ENCODE measurements at places on chromosomes 5 and 9.

DNA sequence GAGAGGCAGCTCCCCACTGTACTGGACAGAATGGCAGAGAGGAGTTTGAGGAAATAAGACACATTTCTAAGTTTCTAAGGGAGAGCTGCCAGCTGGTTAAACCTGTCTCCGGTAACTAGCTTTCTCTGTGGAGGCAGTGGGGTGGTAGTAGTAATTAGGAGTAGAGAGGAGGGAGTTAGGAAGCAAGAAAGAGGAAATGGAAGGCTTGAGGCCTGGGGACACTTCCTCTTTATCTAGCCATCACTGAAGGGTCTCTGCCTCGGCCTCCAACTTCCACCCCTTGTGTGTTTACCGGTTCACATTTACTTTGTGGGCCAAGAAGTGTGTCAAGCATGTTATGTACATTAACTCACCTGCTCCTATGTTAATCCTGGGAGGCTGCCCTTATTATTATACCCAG is 462.2 kb upstream of the DMAC1 start:
- no peak for DNase-seq

GRCh38 chr5:65394087-65394486 is 87.6 kb downstream of the ADAMTS6 start:
- no peak for DNase-seq

DNA sequence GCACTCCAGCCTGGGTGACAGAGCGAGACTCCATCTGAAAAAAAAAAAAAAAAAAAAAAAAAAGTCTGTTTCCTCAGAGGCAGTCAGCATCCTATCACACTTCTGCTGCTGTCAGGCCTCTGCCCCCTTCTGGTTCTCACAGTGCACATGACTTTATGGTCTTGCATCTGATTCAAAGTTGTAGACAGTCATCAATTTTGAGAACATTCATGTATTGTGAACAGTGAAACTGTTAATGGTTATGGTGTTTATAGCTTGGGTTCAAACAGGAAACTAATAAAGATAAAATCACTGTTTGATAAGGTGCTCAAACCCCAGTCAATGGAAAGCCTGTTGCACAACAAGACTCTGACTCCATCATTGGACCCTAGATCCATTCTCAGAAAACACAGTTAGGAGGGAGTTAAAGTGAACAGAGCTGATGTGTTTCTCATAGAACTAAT is 61.4 kb downstream of the FOXD1 start:
- DNase-seq, result no peak

GRCh38 chr5:163360656-163361055 is 76.7 kb upstream of the CCNG1 start:
- DNase-seq, result no peak

GRCh38 chr5:56192246-56192645 is 40.9 kb downstream of the ANKRD55 start:
- no peak for DNase-seq

- DNase-seq, result no peak
Measured at GRCh38 chr9:128070874-128071273, 2.8 kb downstream of the SLC25A25 start.

DNA sequence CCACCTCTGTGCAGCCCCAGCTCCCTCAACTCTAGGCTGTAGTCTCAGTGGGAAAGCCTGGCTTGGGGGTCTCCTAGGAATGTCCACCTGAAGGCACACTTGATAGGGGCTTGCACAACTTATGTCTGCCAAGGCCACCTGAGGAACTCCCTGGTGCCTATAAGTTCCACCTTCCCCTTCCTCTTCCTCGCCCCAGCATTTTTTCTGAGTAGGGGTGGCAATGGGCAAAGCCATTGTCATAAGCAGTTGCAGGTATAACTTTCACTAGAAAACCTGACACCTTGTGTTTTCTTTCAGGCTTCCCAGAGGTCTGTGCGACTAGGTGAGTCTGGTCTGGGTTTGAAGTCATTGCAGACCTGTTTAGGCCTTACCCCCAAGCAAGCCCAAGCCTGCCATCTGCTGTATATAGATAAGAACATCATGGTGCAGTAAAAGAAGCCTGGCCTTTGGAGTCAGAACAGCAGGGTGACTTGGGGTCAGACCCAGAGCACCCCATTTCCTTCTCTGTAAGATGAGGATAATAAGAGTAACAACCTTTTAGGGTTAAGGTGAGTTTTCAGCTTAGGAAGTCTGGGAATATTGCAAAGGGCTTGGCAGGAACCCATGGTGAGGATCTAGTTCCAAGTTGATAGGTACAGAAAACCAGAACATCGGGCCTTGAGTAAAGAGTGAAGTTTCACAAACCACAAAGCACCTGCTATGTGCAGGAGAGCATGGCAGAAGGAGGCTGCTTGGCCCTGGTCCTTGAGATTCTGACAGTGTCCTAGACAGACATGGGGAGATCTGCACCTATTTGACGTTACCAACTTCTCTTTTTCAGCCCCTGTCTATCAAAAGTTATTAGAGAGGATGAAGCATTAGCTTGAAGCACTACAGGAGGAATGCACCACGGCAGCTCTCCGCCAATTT is 33.8 kb downstream of the TGFBI start:
- DNase-seq, result no peak

DNA sequence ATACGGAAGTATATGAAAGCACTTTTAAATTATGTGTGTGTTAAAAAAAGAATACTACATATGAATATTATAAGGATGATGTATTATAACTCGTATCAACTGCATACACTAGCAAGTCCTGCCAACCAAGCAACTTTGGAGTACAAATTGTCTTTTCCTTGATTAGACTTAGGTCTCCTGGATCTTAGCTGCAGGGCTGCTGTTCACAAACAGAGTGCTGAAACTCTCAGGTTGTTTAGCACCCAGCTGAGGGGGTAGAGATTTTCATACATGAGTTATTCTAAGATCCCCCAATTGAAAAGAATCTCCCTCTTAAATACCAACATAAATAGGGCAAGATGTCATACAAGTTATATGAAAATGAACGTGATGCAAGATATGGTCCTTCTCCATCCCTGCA is 149.8 kb upstream of the TNC start:
- no peak for DNase-seq

DNA sequence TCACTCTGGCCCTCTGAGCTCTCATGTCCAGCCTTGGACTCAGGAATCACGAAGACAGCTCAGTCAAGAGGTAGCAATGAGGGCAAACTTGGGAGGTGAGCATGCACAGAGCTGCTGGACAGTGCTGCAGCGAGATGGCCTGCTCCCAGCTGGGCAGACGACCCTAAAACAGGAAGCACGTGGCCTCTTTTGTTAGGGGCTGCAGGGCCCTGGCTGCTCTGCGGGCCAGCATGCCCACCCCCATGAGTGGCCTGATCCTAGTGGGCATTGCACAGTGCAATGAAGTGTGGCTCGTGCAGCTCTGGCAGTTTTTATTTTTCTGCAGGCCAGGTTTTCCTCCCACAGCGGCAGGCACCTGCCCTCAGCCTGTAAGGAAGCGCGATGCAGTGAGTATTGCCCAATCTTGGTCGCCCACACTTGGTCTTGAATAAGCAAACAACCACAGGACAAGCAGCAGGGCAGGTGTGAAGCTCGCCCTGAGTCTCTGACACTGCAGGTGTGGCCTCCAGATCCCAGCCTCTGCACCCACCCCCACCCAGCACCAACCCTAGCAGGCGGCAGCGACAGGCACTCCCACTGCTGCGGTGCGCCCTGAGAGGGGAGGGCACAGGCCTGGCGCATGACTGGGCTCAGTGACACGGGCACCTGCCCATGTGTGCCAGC is 60.8 kb downstream of the SEMA4D start:
- DNase-seq, result no peak

DNA sequence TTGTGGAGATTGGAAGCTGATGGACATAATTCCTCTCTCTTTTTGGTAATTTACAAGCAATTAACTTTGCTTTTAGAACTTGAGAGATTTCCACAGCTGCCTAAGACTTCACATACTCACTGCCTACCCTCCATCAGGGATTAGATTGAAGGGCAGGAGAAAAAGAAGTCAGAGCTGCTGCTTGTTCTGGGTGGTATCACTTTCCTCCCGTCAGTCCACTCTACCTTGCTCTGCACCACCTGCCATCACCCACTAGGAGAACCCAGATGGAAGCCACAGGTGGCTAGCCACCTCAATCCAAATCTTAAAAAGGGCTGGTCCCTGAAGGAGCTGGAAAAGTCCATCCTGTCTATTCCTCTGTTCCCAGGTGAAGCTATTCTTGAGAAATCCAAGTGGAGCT is 10.5 kb downstream of the IRF1 start:
- no peak for DNase-seq

DNA sequence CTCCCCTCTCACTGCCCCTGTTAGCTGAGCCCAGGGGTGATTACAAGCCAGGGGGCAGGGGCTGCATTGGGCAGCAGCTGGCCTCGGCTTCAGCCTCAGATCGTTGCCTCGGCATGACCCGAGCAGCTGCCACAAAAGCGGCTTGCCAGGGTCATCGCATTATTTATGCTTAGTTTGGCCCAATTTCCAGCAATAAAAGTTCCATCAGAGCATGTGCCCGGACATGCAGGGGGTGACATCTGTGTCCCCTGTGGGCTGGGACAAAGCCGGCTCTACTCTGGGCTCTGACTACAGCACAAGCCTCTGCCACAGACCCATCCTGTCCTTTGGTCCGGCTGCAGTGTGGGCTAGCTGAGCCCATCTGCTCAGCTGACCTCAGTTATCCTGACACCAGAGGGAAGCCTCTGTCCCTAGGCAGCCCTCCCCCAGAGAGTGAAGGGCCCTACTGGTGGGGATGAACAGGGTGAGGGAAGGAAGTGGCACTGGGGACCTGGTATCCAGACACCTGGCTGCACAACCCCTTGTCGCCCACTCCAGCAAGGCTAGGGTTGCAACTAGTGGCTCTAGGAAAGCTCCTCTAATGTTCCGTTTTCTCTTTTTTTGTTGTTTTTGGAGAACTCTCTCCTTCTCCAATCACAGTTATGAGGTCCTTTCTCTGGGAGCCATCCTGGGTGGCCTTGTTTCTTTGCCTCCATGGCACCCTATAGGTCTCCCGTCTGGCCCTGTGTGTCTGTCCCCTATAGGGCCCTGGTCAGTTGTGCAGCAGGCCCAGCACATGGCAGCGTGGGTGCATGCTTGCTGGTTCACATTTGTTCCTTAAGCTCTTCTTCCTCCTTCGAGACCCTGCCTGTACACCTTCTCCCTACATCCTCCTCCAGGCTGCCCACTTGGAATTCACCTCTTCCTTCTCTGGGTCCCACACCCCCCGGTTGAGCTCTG is 13.3 kb upstream of the GADD45G start:
- no peak for DNase-seq

DNA sequence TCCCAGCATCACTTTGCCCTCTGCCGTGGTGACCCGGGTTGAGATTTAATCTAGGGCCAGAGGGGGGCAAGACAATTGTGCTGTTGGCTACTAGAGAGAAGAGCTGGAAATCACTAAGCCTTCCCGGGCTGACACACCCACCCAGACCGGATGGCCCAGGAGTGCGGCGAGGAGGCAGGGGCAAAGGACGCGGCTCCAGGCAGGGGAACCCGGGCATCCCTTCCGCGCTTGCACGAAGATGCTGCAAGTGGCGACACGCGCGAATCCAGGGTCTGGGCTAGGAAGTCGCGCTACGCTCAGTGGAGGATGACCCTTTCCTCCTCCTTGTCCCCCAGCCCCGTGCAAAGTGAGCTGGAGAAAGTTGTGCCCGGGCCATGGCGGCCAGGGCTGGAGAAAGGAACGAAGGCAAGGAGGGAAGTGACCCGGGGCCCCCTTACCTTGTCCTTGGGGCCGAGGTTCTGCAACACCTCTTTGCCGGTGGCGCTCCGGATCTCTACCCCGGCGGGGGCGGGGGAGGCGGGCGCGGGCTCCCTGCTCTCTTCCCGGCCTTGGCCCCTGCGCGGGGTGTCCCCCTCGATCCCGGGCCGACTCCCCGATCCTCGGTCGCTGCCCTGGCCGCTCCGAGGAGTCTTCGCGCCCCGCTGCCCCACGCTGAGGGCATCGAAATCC is 693 bp downstream of the DPYSL3 start:
- DNase-seq, result no peak

DNA sequence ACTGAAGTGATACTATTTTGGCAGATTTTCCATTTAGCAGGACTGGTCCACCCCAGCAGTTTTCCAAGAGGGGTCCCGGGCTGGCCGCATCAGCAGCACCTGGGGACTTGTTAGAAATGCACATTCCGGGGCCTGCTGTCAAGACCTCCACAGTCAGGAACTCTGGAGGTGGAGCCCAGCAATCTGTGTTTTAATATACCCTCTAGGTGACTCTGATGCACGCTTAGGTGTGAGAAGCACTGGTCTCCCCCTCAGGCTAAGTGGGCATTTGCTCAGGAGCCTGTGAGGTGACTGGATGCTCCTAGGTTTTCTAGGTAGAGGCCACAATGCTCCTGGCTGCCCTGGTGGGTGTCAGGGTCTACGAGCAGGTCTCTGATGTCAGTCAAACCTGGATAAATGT is 81.7 kb downstream of the DCP2 start:
- no peak for DNase-seq

- DNase-seq, result no peak
Measured at GRCh38 chr5:22471154-22471553, 382.0 kb downstream of the CDH12 start.

GRCh38 chr9:133710661-133711427 is 27.3 kb downstream of the SARDH start:
- no peak for DNase-seq

- no peak for DNase-seq
Measured at GRCh38 chr9:35728041-35728971, 3.7 kb downstream of the TLN1 start.

- no peak for DNase-seq
Measured at GRCh38 chr5:68920888-68921287, 172.9 kb upstream of the SLC30A5 start.

- no peak for DNase-seq
Measured at GRCh38 chr9:122367065-122367464, 3.8 kb upstream of the PTGS1 start.

DNA sequence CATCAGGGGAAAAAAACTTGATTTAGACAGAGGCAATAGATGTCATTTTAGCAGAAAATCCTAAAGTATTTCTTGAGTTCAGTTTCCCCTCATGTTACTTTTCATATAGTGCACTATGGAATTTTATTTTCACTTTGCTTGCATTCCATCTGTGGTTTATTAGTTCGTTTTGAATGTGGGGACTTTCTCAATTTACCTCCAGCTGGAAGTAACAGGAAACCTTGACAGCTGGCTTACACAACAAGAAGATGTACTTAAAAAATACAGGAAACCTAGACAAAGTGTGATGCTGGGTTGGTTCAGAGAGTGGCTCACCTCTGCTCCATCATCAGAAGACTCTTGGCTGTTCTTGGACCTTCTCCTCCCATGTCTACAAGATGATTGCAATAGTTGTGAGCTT is 567.0 kb downstream of the CETN3 start:
- DNase-seq, result no peak

DNA sequence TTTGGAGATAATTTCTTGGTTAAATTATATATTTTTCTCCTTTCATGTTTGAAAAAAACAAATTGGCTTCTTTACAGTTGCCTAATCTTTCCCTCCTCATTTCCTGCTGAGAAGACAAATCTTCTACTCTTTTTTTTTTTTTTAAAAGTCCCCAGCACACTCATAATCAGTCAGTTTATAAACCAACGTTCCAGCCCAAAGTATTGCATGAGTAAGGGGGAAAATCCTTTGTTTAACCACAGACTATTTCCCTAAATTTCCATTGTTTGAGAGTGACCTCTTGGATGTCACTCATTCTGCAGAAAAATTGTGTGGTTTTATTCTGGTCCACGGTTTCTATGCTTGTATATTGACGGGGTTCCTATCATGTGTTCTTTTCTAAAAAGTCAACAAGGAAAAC is 55.1 kb upstream of the TLR4 start:
- no peak for DNase-seq

- no peak for DNase-seq
Measured at GRCh38 chr5:1366514-1366913, 21.6 kb upstream of the CLPTM1L start.

GRCh38 chr5:81750308-81751008 is 439 bp downstream of the SSBP2 start:
- no peak for DNase-seq
